GM04503 (cell line): ENCODE measurements at places on chromosomes 2 and 18.

- DNase-seq, result no peak
These were observed 142.7 kb upstream of the FOSL2 start for GRCh38 chr2:28250006-28250405.

GRCh38 chr2:149719695-149720094, 132.1 kb upstream of the MMADHC start:
- no peak for DNase-seq

DNA sequence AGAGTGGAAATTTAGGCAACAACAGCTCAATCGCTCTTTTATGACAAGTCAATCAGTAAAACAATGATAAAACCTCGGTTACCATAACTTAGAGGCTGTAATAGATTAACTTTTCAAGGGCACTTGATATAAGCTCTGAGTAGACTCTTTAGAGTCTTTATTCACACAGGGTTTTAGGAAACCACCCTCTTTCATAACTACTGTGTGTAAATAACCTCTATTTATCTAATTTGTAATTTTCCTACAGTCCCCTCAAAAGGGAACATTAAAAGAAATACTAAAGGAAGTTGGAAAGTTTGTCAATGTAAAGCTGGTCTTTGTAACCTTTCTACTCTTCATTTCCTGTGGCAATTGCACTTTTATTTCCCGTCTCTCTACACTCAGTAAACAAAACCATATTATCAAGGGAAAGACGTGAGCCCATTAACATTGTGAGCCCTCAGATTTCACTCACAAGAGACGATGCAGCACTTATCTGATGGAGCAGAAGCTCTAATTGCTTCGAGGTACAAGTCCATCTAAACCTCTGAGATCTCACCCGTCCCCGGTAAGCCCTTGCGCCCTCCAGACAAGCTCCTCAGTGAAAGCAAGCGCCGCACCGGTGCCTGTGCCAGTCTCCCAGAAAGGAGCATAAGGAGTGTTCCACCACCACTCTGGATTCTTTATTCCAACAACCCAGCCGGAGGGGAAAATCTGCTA, 1.1 kb upstream of the HOXD1 start:
- no peak for DNase-seq

DNA sequence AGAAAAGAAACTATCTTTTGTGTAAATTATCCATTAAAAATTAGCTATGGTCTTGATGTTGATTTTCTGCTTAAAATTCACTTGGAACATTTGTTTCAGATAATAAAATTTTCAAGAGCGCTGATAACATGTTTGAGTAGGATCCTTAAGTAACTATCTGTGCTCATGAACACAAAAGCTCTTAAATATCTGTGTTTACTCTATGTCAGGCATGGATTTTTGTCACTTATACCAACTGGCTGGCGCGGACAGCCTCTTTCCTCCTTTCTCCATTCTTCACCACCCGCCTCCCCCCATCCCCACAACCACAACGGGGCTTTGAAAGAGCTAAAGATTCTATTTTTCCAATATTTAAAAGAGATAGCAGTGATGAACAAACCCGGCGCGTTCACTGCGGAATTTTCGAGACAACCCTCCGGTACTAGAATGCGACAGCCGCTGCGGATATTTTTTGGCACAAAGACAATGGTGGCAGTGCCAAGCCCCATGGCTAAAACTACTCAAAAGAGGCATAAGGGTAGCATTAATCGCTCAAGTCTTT, 181.5 kb downstream of the TCF4 start:
- DNase-seq, result no peak

GRCh38 chr2:36197181-36197971, 158.2 kb upstream of the CRIM1 start:
- no peak for DNase-seq

DNA sequence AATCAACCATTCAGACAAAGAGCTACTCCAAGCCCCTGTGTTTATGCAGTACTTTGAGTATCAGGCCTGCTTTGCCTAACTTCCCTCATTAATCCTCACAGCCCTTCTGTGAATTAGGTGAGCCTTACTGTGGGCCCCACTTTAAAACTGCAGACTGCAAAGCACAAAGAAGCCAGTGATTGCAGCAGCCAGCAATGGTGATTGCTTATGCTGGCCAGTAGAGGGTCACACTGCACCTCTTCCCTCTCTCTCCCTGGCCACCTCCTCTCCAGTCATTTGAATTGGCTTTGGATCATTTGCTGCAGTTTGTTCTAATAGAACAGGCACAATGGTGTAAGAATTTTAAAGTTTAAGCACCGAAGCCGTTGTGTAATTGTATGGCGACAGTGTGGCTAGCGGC, 229.9 kb downstream of the AGPS start:
- no peak for DNase-seq

- no peak for DNase-seq
These were observed 268.9 kb downstream of the TDRD15 start for GRCh38 chr2:21392649-21393048.

GRCh38 chr2:149167001-149167780, 128.7 kb downstream of the LYPD6B start:
- DNase-seq, result no peak

GRCh38 chr18:34951625-34952379, 89.4 kb upstream of the MAPRE2 start:
- no peak for DNase-seq

GRCh38 chr2:237540823-237541222, 25.6 kb upstream of the PRLH start:
- DNase-seq, result peak; percentile 16
